ENCODE measurements at places on chromosomes 1 and 21.
A peak's percentile ranks its signal among the peaks of the same experiment; 100 is the strongest.

GRCh38 chr1:6614019-6614928, 743 bp downstream of the PHF13 start:
- peak; percentile 55 for DNase-seq

GRCh38 chr1:156670359-156670758, 6.8 kb downstream of the NES start:
- DNase-seq: no peak

DNA sequence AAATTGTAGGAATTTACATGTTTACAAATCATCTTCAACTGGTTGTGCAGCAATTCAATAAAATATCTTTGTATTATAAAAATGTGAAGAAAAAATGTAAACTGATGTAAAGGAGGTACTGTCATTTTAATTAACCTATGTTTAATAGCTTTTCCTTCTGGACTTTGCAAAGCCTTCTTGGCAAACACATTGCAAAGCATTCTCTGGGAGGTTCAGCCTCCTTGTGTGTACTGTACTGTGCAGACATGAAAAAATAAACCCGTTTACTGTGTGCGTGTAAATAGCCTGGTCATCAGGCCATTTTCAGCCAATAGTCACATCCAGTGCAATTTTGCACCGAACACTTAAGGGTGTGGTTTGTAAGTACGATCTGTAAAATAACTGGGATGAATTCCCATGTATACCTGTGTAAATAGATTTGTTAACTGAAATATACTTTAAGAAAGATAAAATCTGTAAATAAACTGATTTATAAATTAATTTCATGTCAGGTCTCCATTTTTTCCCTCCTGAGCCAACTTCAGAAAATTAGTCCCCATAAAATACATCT, 40.2 kb upstream of the QSOX1 start:
- DNase-seq: no peak

- DNase-seq: no peak
Measured at GRCh38 chr1:226148121-226148648, 38.4 kb downstream of the ACBD3 start.

DNA sequence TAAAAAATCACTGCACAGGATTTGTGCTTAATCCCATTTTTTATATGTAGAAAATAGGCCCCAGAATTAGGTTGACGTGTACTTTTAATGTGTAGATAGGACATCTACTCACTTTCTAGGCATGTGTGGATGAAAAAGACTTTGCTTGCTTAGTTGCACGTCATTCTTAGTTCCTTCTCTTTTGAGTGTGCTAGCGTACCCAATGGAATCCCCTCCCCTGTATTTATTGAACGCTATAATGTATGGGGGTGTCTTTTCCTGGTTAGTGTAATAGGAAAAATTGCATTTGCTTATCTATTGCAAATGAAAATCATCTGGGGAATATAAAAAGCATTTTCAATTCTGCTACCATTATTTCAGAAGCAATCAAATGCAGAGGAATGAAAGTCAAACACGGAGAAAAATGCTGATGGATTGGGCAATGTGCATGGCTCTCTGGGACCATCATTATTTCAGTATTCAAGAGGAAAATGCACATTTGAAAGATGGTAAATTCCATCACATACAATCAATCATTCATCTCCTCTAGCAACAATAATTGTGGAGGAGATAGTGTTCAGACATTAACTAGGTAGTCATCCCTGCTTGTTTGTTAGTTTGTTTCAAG, 277.0 kb upstream of the B3GALT2 start:
- DNase-seq: no peak

DNA sequence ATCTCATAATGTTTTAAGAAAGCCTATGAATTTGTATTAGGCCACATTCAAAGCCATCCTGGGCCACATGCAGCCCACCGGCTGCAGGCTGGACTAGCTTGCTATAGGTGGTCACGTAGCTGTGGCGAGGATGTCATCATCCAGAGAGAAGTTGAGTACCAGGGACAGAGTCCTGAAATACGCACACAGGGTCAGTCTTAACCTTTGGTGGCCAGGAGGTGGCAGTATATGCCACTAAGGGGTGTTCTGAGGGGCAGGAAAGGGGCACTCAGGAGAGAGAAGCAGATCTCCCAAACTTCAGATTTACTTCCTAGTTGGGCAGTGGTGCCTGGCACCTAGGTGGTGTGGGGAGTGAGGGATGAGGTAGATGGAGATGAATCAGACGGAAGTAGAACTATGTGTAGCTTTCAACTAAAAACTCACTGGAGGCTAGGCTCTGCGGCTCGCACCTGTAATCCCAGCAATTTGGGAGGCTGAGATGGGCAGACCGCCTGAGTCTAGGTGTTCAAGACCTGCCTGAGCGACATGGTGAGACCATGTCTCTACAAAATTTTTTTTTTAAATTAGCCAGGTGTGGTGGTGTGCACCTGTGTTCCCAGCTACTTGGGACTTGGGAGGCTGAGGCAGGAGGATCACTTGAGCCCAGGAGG, 16.3 kb upstream of the CDK18 start:
- DNase-seq: peak; percentile 68

GRCh38 chr1:163248064-163248463, 45.3 kb upstream of the RGS5 start:
- no peak for DNase-seq

- no peak for DNase-seq
Measured at GRCh38 chr1:62237950-62238374, 43.3 kb downstream of the L1TD1 start.
